NCI-H774 (cell line): ENCODE measurements at places on chromosomes 12 and 14.
A peak's percentile ranks its signal among the peaks of the same experiment; 100 is the strongest.

DNA sequence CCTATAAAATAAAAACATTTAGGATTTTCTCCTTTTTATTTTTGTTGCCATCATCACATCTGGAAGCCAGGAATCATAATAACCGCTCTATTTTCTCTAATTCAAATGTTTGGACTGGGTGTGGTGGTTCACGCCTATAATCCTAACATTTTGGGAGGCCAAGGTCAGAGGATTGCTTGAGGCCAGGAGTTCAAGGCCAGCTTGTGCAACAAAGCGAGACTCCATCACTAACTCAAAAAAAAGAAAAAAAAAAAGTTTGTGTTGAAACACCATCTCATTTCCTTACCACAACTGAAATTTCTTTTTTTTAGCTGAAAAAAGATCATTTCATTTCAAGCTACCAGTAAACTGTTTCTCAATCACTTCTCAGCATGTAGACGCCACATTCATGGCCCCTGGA is 8.8 kb upstream of the BAZ1A start:
- DNase-seq = no peak

DNA sequence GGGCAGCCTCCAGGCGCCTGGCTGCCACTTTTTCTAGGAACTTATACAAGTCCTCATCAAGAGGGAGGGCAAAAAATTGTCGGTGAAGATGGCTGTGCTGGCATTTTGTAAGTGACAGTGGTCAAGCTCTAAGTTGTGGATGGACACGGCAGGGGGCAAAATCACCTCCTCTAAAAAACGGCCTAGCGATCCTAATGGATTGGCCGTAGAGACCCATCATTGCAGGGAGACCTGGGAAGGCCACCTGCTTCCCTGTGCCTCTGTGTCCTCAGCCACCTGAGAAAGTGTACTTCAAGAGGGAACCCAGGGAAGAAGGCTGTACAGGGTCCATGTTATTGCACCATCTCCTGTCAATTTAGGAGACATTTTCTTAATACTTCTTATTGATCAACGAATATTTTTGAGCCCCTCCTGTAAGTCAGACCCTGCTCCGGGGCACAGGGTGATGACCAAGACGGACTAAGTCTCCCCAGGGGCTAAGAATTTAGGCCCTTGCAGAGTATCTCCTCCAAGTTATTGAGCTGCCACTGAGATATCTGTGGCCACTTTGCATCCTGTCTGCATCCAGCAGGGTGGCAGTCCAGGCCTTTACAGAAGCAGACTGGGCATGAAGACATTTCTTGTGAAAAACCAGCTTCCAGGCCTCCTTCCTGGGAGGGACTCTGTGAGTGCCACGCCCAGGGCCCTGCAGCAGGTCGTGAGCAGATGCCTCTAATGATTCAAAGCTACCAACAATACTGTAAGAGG is 40.5 kb downstream of the PSMA6 start:
- DNase-seq = no peak

- no peak for DNase-seq
Observed at GRCh38 chr12:108635201-108635996, 1.7 kb upstream of the SELPLG start.

- peak; percentile 74 for DNase-seq
Observed at GRCh38 chr14:90381999-90382451, 14.8 kb upstream of the CALM1 start.

DNA sequence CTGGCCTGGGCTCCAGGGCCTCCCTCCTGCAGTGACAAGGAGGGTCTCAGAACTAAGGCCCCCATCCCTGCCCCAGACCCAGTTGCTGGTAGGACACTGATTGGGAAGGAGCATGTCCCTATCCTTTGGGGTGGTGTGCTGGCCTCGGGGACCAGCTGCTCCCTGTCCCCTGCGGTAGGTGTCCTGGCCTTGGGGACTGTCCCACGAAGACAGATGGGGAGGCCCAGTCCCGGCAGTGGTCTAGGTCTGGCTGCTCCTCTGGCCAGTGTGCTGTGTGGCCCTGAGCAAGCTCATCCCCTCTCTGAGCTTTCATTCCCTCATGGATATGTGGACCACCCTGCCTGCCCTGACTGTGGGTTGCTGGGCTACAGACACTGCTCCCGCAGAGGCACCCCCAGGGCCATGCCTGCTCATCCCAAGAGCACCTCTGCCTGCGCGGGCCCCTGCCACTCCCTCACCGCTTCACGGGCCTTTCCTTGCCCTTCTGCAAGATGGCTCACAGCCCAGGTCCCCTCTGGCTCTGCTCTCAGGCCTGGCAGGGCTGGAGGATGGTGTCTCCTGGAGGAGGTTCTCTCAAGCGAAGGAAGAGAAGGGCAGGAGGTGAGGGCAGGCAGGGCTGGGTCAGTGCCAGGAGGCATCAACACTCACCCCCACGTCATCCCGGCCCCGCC is 12.5 kb downstream of the AHNAK2 start:
- no peak for DNase-seq

DNA sequence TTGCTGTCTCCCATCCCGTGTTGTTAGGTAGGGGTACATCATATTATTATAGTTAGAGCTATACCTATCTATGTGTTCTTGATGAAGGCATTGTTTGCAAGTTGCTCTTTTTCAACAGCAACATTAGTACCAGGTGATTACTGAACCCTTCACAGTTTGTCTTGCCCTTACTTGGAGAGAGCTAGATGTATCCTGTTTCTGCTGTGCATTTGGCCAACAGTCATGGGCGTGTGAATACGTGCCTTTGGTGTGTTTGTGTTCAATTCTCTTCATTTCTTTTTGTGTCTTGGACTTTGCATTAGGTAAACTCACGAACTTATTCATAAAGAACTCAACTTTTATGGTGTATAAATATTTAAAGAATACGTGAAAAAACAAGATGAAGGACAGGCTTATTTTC is 14.3 kb downstream of the ARF6 start:
- DNase-seq = no peak

DNA sequence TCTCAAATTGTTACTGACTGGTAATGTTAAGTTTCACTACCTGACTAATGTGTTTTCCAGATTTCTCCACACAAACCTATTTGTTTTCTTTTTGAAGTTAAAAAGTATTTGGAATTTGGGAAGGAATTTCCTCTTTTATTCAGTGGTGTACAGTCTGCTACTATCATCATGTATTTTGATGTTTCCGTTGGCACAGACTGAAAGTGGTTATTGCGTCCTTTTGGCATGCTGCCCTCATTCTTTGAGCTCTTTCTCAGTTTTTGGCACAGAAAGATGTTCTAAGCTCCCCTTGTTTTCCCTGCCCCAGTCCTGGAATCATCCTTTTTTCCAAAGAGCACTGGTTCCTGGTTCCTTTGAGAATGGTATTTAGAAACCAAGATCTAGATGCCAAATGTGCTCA is 31.4 kb upstream of the RTRAF start:
- no peak for DNase-seq

- peak; percentile 41 for DNase-seq
Observed at GRCh38 chr14:89221109-89221810, 195.8 kb downstream of the FOXN3 start.

DNA sequence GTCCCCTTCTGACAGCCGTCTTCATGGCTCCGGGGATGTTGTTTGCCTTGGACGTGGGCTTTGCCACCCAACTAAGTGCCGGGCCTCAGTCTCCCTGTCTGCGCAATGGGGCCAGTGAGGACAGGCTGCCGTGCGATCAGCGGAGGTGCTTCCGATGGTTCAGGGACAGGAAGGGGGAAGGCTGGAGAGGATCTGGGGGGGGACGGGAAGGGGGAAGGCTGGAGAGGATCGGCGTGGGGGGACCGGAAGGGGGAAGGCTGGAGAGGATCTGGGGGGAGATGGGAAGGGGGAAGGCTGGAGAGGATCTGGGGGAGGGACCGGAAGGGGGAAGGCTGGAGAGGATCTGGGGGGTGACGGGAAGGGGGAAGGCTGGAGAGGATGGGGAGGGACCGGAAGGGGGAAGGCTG is 3.4 kb downstream of the MMP17 start:
- DNase-seq = peak; percentile 23

DNA sequence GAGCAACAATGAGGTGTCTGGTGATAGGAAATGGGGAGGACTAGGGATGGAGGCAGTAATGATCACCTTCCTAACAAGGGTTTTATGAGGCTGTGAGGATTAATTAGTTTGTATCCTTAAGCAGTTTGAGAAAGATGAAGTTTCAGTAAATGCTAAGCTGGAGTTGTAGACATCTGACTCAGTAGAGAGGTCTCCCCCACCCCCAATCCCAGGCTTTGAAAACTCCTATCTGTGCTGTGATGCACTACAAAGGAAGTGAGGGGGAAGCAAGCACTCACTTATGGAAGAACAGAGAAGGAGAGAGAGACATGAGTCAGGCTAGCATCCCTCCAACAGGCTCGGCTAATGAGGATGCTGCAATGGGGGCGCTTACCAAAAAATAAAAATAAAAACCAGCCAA is 5.5 kb upstream of the BCL11B start:
- no peak for DNase-seq

DNA sequence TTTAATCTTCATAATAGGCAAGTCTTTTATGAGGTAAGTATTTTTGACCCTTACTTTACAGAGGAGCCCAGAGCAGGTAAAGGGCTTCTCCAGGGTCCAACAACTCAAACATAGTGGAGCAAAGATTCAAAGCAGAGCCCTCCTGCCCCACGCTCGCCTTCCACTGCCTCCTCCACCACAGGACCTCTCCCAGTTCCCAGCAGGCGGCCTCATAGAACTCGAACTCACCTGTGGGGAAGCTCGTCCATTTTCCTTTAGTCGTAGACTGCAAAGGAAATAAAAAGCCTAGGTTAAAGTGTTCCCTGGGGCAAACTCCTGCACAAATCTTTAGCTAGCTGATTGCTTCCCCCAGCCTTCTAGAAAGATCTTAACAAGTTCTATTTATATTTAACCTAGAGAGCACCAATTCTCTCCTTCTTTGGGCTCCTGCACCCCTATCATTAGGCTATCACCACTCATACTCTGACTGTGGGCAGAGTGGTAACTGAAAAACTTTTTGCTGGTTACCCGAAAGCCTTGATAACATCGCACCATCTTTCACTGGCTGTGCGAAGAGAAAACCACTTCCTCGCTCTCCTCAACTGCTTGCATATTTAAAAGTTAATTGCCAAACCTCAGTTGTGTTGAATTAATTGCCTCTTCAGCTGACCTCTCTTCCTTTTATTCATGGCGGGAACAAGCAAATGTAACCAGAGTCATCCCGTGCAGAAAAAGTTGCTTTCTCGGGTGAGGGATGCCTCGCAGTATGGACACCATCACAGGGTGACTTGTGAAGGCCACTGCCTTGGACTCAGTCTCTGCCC is 299.6 kb downstream of the DPF3 start:
- no peak for DNase-seq

DNA sequence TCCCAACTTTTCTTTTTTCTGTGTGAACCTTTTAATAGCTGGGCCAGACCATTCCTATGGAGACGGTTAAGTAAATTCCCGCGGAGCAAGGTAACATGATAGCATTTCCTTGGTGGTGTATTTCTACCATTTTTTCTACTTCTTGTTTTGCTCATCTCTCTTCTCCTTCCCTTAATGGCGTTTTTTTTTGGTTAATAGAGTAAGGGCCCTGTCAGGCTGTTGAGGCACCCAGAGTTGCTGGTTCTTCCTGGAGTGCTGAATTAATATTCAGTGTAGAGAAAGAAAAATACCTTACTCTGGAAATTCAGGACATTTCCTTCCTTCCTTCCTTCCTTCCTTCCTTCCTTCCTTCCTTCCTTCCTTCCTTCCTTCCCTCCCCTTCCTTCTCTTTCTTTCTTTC is 137.6 kb downstream of the KTN1 start:
- no peak for DNase-seq

- no peak for DNase-seq
Observed at GRCh38 chr12:56775638-56776037, 12.5 kb downstream of the HSD17B6 start.

GRCh38 chr14:24279301-24280186 is 8.1 kb upstream of the RABGGTA start:
- DNase-seq = no peak

DNA sequence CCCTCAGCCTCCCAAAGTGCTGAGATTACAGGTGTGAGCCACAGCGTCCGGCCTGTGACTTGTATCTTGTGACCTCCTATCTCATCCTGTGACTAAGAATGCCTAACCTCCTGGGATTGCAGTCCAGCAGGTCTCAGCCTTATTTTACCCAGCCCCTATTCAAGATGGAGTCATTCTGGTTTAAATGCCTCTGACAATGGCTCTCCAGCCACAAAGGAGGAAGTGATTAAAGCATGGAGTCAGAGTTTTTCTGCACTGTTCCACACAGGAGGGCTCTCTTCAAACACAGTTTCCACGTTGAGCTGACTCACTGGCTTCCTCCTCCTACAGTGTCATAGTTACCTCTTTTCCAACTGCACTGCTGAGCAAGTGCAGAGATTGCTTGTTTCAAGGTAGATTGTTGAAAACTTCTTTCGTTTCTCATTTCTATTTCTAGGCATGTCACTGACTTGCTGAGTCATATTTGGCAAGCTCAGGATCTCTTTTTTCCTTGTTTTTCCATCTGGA is 383.8 kb downstream of the PCNX1 start:
- no peak for DNase-seq

DNA sequence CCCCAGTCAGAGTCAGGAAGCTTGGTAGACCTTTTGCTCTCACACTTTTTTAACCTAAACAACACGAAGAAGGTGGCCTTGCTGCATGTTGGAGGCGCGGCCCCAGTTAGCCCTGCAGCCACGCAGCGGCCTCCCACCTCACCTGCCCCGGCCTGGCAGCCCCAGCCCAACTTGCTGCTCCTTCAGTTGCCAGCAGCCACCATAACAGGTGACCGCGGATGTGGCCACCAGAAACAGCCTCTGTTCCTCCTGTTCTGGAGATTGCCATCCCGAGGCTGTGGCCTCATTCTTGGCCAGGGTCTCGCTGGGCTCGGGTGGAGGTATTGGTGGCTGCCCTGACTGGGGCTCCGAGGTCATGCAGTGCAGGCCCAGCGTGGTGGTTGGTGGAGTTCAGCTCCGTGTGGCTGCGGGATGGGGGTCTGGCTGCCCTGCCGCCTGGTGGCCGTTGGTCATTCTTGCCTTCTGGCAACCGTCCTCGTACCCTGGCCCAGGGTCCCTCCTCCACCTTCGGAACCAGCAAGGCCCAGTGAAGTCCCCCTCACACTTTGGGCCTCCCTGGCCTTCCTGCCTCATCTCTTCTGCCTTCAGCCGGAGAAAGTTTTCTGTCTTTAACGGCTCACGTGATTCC is 20.7 kb upstream of the TEX22 start:
- no peak for DNase-seq

- DNase-seq = no peak
Observed at GRCh38 chr14:74956027-74956279, 556 bp upstream of the PGF start.

GRCh38 chr14:82528016-82528415 is 994.4 kb upstream of the SEL1L start:
- no peak for DNase-seq

GRCh38 chr14:66752109-66752508 is 244.2 kb downstream of the GPHN start:
- DNase-seq = no peak

- DNase-seq = no peak
Observed at GRCh38 chr14:105774001-105774400, 247.6 kb downstream of the TMEM121 start.
